ENCODE measurements at places on chromosomes 7 and 10. TPM values are rescaled to one million over a fixed set of nuclear protein-coding genes. Genes with fewer than 3 reads are reported as not detected.

MAT1A gene
- not detected for total RNA-seq

IFIT1B gene
- total RNA-seq, result not detected

RSPH10B gene
- 0.04 TPM for total RNA-seq

MRLN gene
- total RNA-seq, result not detected

SLC16A12 gene
- 0.05 TPM for total RNA-seq

UNC5B gene
- total RNA-seq, result 0.88 TPM

TUBAL3 gene
- 0.57 TPM for total RNA-seq

ASAH2B gene
- 4.1 TPM for total RNA-seq

CASTOR2 gene
- total RNA-seq, result 2.9 TPM

CREB5 gene
- 2.4 TPM for total RNA-seq

OR6V1 gene
- total RNA-seq, result not detected

ELAPOR2 gene
- total RNA-seq, result 0.05 TPM

GBX1 gene
- not detected for total RNA-seq

OR2A42 gene
- not detected for total RNA-seq

GIMAP5 gene
- total RNA-seq, result not detected

HECW1 gene
- total RNA-seq, result 12.7 TPM

BMI1 gene
- total RNA-seq, result 38.2 TPM

BRAF gene
- 5.7 TPM for total RNA-seq

C10orf143 gene
- total RNA-seq, result 0.83 TPM

LRRTM3 gene
- not detected for total RNA-seq

Measured in A549 treated with CORT108297 at 1 μM for 4 hours (cell line).